ENCODE measurements at places on chromosomes 7 and 10. TPM values are rescaled to one million over a fixed set of nuclear protein-coding genes. Genes with fewer than 3 reads are reported as not detected.

HOXA13 gene
- not detected for total RNA-seq

CPA2 gene
- not detected for total RNA-seq

FAM25G gene
- total RNA-seq, result not detected

TSPAN15 gene
- 10.5 TPM for total RNA-seq

EMX2 gene
- total RNA-seq, result not detected

HOGA1 gene
- total RNA-seq, result not detected

DYDC2 gene
- total RNA-seq, result not detected

PDZD8 gene
- total RNA-seq, result 12.1 TPM

IL6 gene
- 5.8 TPM for total RNA-seq
